Left ventricle myocardium inferior (tissue), 1 donor: ENCODE measurements at places on chromosomes 2 and 18.

DNA sequence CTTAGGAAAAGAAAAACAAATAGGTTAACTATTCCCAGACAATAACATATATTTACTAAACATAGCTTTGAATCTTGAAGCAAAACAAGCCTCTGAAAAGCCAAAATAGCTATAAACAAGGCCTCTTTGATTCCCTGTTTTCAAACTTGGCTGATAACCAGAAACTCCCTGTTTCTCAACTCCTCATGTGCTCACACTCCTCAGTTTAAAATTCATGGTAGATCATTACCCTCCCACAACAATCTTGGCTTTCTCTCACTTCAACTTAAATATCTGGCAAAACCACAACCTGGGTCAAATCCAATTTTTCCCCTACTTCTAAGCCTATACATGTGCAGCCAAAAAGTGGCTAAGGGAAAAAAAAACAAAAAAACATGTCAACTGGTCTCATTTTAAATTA, 15.6 kb downstream of the SUCLG1 start:
- DNase-seq: no peak

- no peak for DNase-seq
Measured at GRCh38 chr2:75790814-75791467, 80.2 kb upstream of the GCFC2 start.

GRCh38 chr2:66569321-66569851, 134.5 kb downstream of the MEIS1 start:
- no peak for DNase-seq

- no peak for DNase-seq
Measured at GRCh38 chr2:79964966-79965365, 339.6 kb downstream of the LRRTM1 start.

GRCh38 chr2:213991453-213992108, 419.3 kb upstream of the VWC2L start:
- no peak for DNase-seq
